ENCODE measurements at places on chromosomes 4 and X.

DNA sequence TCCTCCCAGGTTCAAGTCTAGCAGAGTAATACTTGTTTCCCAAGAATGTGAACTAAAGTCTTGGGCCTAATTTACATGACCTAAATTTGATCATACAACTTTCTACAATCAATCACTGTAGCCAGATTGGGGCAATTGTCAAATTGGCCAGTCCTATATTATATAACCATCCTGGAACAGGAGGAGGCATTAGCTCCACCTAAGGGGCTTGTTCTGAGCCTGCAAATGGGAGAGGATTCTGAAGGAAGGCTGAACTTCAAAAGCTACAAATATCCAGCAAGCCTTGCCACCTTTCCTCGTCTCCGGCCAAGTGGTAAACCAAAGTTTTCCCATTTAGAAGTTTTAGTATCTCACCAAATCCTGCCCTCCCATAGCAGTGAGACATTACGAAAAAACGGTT lies 1289.6 kb upstream of the TENM3 start:
- DNase-seq = peak; percentile 25

DNA sequence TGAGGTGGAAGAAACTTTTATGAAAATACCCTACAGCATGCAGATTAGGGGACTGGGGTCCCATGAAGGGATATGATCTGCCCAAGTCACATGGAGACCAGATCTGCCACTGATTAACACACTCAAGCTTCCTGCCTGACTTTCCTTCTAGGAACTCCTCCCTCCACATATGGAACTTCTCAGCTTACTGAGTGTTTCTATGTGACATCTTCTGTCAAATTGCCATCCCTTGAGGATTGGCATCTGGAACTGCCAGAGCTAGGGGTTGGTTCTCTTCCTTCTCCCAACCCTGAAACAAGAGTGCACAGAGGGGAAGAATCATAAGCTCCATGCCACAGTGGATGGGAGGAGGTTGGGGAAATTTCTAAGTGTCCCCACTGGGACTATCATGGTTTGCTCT lies 150.6 kb upstream of the MBNL3 start:
- DNase-seq = no peak

DNA sequence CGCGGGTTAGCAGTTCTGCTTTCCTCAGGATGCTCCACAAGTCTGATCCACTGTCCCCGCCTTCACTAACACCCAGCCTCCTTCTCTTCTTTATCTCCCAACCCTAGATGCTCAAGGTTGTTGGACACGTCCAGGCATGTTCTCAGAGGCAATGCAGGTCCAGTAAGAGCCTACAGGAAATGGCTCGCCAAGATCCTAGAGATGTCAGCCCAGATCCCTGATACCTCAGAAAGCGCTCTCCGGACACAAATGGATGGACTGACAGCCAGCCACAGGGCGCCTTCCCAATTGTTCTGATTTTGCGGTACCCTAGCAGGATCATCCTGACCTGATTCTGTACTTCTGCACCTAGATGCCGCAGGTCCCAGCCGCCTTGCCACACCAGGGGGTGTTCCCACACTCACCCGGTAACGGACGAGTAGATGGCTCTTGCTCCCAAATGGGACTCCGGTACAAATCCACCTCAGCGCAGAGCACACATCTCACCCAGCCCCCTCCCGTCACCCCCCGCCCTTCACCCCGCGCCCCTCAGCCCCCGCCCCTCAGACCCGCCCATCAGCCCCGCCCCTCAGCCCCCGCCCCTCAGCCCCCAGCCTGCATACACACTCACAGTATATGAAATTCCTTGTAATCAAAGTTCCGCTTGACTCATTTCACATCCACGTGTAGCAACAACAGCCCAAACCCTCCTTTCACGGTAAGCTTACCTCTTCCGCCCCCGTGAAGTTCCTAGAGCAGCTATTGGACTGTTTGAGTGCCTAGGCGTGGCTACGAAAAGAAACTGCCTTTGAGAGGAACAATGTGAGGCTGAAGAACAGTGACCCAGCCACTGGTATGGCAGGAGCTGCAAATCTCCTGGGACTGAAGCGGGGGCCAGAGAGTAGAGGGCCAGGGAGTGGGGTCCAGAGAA lies at the start of gene EDA2R:
TSS of gene EDA2R (minus strand) at position 488 of the 910 bp plus-strand sequence. CDS start 23,058 bp downstream, outside the sequence.
- peak; percentile 81 for DNase-seq

GRCh38 chrX:12701628-12702027 lies 89.6 kb upstream of the PRPS2 start:
- peak; percentile 64 for DNase-seq

- peak; percentile 73 for DNase-seq
Observed at GRCh38 chrX:132491191-132491590, 2.4 kb upstream of the MBNL3 start.

DNA sequence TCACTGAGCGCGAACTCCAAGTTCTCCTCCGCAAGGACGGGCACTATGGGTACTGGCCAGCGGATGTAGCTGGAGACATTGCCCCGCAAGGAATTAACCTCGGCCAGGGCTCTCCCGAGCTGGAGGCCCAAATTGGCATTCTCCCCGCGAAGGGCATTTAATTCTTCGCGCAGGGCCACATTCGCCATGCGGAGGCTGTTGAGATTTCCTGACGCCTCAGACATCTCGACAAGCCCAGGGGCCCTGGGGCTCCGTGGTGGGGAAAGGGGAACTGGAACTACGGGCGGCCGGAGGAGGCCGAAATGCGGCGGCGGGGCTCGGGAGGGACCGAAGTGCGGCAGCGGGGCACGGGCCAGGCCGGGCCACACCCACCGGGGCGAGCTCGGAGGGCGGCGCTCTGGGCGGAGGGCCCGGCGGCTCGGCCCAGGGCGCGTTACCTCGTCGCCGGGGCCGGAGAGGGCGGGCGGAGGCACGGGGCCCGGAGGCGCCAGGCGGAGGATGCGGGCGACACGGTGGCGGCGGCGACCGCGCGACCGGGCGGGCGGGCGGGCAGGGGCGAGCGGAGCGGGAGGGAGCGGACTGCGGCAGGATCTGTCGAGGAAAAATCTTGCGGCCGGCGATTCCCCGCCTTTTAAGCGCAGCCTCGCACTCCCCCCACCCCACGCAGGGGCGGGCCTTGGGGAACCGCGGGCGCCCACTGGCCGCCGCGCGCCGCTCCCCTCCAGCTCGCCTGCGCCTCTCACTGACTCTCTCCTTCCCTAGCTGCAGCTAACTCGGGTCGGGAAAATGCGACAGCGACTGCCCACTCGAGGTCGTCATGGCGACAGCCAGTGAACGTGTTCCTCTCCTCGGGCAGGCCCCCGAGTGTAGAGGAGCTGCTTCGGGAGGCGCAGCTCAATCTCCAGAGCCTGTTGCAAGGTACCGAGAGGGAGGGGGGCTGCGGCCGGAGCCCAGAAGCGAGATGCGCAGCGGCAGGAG lies at the start of gene RTL5:
TSS of gene RTL5 (minus strand) at position 599 of the 978 bp plus-strand sequence.
- no peak for DNase-seq

DNA sequence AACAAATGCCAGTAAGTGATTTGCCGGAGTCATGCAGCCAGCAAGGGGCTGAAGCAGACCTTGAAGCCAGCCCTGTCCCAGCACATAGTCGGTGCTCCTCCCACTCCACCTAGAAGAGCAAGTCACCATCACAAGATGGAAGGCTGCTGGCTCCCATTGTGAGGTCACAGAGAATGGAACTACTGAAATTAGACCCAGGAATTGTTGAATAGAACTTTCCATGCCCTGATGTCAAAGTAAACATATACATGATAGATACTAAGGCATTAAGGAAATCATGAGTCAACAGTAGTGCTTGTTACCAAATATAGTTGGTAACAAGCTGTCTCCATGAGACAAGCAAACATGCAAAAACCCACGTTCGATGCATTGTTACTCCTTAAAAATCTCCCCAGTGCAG lies 177.1 kb upstream of the MID1 start:
- no peak for DNase-seq

DNA sequence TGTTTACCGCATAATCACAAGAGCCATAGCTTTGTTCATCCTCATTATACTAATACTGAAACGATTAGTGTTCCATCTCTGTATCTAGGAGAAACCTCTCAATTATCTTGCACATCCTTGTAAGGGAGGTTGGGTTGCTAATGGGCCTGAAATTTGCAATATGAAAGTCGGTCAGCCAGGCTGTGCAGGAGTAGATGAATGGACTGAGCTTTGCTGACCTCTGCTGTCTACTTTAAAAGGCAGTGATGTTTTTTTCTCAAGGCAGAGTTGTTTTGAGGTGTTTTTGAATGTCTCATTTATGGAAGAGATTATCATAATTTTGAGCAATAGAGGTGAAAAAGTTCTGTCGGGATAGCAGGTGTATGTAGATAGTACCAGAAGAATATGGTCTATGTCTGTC lies 47.9 kb upstream of the LINC00632 start:
- no peak for DNase-seq

- DNase-seq = no peak
Observed at GRCh38 chr4:21202959-21203358, 502.7 kb downstream of the PACRGL start.

DNA sequence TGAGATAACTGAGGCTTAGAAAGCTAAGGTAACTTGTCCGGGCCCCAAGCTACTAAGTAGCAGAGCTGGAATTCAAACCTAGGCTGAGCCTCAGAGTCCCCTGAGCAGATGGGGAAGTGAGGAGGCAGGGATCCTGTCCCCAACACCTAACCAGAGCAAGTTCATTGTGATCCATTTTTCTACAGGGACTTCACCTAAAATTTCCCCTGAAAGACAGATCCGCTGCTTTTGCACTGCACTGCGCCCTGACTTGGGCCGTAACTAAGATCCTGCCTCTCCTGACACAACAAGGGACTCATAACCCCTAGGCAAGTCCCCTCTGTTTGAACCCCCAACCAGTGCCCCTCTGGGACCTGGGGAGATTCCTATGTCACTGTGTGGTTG lies 25.6 kb upstream of the MTM1 start:
- no peak for DNase-seq

- DNase-seq = no peak
Observed at GRCh38 chr4:1014291-1015167, 3.1 kb downstream of the FGFRL1 start.

DNA sequence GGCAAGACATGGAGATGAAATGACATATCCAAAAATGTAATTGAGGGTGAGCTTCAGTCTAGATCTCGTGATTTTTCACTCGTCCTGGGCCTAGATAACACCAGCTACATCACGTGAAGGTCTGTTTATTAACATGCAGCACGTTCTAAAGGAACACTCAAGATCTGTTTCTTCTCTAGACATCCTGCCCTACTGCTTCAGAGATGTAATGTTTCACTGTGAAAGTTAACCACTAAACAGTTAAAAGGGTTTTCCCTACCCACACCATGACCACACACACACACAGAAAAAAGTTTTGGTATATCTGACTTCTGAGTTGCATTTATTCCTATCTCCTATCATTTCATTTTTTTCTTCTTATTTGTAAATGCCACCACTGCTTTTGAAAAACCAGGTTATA lies 52.3 kb upstream of the SMIM31 start:
- no peak for DNase-seq

- DNase-seq = no peak
Observed at GRCh38 chr4:4593596-4594284, 51.9 kb upstream of the STX18 start.

DNA sequence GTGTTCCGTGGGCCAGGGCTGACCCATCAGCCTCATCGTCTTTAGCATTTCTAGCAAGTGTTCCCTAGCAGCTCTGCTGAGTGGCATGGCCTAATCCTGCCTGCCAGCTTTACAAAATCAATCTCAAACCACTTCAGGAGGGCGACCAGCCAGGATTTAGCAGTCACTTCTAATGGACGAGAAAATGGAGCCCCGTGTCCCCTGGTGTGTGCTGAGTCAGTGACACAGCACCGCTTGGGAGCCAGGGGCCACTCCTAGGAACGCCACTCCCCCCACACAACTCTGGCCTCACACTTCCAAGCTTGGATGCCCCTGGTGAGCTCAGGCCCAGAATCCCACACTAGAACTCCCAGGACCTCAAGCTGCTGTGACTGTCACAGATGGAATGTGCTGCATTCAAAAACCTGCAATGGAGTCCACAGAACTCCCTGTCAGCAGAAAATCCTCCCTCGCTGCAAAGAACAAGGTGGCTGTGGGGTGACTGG lies 311.2 kb upstream of the GATB start:
- DNase-seq = no peak

- DNase-seq = no peak
Observed at GRCh38 chrX:68112321-68112720, 321.0 kb downstream of the OPHN1 start.

DNA sequence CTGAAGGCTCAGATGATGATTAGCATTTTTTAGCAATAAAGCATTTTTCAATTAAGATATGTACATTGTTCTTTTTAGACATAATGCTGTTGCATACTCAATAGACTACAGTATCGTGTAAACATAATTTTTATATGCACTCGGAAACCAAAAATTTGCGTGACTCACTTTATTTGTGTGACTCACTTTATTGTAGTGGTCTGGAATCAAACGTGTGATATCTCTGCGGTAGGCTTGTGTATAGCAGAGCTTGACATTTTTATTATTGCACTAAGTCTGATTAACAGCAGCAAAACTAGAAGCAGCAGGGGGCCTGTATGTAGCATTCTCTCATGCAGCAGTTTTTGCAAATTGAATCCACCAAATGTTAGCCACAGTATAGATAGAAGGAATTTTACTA lies 119.1 kb upstream of the PRDX4 start:
- DNase-seq = no peak

DNA sequence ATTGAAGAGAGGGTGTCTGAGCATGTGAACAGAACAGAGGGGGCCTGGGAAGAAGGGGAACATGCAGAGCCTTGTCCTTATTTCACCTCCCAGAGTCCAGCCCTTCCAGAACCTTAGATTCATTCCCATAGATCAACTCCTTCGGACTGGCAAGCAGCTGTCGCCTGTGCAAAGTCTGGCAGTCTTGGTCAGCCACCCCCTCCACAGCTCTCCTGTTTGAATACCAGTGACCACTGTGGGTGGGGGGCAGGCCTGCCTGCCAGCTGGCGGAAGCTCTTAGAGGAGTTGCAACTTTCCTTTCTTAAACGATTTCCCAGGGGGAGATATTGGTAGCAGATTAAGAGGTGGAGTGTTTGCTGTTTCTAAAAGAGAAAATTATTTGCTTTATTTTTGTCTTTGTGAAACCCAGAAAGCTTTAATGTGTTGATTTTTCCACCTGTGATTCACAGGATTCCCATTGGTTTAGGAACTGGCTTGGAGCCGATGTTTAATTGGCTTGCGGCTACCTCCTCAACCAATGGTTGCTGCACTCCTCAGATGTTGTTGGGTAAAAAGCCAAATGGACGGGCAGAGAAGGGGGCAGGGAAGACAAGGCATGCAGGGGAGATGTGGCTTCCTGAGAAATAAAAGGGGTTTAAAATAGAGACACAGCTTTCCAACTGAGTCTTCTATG lies 62.2 kb upstream of the PRPS1 start:
- no peak for DNase-seq

- no peak for DNase-seq
Observed at GRCh38 chrX:47515941-47516665, 33.1 kb upstream of the ZNF41 start.

GRCh38 chr4:138039010-138039409 lies 203.1 kb downstream of the SLC7A11 start:
- no peak for DNase-seq

DNA sequence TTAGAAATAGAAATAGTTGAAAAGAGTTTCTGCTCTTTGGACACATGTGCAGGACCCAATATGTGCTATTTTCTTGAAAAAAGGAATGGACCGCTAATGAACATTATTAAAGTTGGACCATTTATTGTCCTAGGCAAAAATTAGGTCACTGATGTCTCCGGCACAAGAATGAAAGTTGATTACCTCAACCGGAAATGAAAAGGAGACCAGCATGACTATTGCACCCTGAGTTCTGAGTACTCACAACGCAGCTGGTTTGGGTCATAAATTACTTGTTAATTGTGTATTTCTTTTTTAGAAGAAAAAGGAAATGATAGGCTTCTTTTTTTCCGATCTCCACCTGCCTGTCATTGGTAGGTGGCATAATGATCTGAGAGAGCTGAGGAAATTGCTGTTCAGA lies 232.7 kb downstream of the ARHGAP24 start:
- peak; percentile 64 for DNase-seq

- no peak for DNase-seq
Observed at GRCh38 chrX:12329476-12329875, 191.2 kb downstream of the FRMPD4 start.
